ENCODE measurements at places on chromosomes 2 and 18.

DNA sequence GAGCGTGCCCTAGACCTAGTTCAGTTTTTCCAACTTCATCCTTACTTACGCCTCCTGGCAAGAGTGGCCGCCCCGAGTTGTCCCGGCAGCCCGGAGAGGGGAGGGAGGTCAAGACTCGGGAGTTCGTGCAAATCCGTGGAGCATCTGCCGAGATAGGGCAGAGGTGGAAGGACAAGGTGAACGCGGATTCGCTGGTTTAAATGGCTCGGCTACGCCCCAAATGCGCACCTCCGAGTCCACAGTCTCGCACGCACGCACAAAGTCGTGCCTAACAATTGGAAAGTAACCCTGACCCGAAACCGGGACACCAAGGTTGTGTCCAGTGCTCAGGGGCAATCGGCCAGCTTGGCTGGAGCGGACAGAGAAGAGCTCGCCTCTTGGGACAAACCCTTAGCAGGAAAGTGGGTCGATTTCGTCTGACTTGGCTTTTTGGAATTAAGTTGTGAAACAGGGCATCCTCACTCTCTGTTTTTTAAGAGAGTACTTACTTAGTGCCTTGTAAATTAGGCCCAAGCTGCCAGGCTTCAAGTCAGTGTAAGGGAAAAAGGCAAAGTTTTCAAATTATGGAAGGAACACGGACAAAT, 726 bp upstream of the SS18 start:
- peak; percentile 66 for DNase-seq

DNA sequence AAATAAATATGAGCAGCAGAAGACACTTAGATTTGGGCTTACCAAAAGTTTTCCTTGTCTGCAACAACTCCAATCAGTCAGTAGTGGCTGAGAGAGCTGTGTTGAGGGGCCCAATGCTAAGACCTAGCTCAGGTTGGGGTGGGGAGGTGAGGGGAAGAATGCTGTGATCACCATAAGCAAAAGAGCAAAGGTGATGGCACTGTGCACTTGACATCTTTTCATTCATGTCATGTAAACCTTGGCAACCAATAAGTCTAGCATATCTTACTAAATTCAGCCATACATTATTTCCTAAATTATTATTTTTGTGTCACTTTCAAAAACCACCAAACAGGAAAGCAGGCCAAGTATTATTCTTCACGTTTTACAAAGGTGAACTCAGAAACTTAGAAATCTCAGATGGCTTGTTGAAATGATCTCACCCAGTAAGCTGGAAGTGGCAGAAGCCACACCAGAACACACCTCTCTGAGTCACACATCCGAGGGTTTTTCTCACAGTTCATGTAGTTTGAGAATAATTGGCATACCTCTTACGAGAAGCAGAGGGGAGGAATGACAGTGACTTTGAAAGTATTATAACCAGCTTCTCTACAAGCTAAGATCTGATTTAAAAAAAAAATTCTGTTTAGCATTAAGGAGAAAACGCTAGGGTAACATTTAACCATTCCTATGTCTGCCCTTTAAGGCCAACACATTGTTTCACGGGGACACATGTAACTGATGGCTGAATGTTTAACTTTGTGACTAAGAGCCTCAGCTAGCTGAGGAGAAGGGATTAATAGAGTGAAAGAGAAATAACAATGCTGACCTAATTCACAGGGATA, 43.3 kb upstream of the SETBP1 start:
- no peak for DNase-seq

GRCh38 chr2:237541243-237541642, 25.1 kb upstream of the PRLH start:
- no peak for DNase-seq

DNA sequence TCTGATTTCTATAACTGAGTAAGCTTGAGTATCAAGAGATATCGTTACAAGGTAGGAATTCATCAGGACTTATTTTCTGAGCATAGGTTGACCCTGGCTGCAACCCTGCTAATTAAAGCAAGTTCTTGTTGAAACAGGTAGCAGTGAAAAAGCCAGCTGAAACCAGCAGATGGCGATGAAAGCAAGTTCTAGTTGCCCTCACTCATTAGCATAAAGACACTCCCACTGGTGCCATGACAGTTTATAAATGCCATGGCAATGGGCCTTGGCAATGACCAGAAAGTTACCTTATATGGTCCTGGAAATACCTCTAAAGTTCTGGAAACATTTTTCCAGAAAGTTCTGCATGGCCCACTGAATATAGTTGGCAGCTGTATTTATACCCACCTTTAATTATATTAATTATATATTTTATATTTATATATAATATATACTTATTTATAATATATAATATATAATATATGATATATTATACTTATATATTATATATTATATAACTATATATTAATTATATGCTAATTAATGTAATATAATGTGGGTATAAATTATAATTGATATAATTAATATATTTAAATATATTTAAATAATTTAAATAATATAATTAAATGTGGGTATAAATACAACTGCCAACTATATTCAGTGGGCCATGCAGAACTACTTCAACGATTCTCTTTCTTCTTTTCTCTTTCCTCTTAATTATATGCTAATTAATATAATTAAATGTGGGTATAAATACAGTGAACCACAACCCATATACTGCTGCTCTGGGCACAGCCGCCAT, 188.0 kb downstream of the CDH7 start:
- DNase-seq, result no peak

GRCh38 chr18:42112657-42113420, 157.8 kb downstream of the PIK3C3 start:
- no peak for DNase-seq

- no peak for DNase-seq
Observed at GRCh38 chr2:218823196-218823855, 8.3 kb downstream of the PRKAG3 start.

GRCh38 chr18:8732442-8733360, 27.3 kb downstream of the MTCL1 start:
- no peak for DNase-seq

DNA sequence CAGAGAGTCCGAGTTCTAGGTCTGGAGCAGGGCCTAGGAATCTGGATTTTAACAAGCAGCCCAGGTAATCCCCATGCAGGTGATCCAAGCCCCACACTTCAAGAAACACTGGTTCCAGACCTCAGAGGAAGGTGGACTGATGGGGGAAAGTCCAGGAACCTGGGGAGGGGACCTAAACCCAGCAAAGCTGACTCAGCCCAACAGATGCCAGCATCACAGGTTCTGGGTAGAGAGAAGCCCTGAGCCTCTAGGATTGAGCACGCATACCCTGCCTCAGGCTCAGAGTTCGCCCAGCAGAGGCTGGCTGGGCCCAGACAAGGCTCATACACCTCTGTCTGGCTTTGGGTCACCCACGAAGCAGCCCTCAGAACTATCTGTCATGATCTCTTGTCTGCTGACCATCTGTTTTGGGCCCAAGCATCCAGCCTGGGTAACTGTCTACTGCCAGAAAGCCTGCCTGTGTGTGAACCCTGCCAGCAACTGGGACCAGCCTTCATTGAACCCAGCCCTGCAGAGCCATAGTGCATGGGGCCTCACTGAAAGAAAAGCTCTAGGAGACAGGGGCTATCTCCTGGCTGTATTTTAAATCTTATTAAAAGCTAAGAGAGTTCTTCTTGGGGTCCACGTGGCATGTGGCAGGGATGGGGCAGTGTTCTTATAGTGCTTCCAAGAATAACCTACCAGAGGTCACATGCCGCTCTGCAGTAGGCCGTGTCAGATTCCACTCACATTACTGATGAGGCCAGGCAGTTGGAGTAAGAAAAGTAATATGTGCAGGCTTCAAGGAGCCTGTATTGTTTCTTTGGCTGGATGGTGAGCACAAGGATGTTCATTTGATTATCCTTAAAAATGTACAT, 7.4 kb downstream of the TMEM127 start:
- DNase-seq, result no peak

DNA sequence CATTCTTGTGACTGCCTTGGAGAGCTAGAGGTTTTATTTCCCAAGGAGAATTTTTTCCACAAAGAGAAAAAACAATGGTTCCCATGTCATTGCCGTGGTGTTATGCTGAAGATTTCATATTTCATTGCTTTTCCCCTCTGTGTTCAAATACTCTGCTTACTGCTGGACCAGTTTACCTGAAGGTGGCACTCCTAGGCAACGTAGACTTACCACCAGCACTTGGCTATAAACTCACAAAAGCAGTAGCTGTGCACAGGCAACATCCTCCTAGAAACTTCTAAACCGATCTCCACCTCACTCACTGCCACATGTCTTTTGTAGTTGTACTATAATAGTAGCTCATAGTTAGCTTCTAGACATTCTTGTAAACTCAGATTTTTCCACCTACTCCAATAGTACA, 1319.7 kb upstream of the CRIM1 start:
- no peak for DNase-seq

- DNase-seq, result no peak
Observed at GRCh38 chr2:85911814-85912692, 23.3 kb upstream of the ST3GAL5 start.

GRCh38 chr2:201621293-201621999, 21.9 kb downstream of the TMEM237 start:
- DNase-seq, result no peak

GRCh38 chr2:61220768-61221167, 58.8 kb downstream of the C2orf74 start:
- DNase-seq, result no peak

- DNase-seq, result peak; percentile 63
Observed at GRCh38 chr2:219441451-219442255, 7.0 kb downstream of the SPEG start.

DNA sequence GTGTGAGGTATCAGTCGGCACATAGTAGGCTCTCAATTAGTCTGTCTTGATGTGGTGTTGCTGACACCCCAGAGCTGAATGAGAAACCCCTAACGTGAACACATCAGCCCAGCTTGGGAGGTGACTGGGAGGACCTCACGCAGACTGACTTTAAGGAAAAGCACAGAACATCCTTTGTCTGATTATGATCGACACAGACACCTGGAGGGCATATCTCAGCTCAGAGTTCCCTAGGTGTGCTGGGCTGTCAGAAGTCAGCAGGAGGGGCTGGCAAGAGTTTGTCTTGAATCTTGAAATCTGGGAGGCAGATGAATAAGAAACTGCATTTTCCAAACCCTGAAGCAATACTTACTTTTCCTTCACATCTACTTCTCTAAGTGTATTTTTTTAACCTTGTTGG, 16.8 kb upstream of the MYCN start:
- no peak for DNase-seq

DNA sequence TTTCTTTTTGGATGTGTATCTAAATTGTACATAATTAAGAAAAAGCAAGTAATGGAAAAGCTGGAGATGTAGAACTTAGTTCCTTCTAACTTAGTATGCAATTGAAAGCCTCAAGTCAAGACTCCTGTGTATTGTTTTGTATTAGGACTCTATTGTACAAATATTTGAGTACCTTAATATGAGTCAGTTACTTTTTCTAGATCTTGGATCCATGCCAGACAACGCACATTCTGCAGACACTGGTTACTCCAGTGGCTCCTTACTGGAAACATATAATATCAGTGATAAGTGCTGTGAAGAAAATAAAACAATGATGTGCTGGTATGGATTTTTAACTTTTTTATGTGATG, 1.5 kb downstream of the SLC39A10 start:
- no peak for DNase-seq

DNA sequence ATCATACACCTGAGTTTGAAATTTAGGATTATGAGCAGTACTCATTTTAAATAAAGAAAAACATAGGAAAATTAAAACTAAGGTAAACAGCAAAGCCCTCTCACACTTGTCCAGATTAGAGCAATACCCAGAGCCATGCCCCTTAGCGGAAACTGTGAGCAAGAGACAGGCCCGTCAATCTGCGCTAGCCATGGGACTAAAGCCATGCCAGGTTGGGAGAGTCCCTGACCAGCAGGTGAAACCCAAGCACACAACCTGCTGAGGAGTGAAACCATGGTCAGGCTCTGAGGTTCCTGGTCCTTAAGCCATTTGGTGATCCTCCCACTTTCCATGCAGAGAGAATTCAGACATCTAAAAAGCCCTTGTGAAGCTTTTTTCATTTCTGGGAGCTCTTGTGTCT, 494.3 kb downstream of the STK39 start:
- no peak for DNase-seq

DNA sequence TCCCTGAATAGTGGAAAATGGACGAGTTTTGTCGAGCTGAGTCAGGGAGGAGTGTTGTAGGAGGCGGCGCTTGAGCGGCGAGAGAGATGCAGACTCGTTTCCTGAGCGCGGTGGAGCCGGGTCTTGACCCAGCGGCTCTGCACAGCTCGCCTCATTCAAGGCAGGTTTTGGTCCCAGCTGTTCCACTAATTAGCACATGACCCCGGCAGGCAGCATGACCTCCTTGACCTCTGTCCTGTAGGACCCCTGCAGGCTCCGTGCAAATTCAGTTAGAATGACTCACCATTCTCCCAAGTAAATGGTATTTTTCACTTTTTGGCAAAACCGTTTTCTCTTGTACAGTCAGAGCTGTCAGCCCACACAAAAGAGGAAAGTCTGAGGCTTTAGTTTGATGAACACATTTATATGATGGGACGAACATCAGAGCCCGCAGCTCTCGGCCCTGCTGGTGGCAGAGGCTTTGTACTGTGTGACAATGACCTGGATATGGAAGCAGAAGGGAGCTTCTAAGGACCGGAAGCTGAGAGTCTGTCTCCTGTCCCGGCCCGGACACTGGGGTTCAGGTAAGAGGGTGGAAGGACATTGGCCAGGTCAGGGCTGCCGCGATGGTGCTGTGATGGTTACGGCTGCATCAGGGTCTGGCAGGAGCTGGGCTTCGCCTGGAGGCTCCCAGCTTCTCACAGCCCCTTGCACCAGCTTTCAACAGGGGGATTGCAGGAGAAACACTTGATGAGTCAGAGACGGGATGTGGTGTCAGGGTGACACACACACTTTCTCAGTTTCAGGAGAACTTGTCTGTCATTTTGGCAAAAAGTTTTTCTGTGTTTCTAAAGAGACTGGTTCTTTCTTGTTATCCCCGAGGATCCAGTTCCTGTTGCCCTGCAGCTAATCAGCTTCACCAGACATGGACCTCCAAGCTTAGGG, 29.9 kb upstream of the ALKAL2 start:
- peak; percentile 31 for DNase-seq

Data from GM10248 (cell line).